ENCODE measurements at places on chromosomes 12 and 14.

- peak; percentile 86 for DNase-seq
Measured at GRCh38 chr12:88308825-88309224, 166.7 kb downstream of the TMTC3 start.

GRCh38 chr14:57122129-57122528, 146.6 kb downstream of the EXOC5 start:
- DNase-seq, result no peak

DNA sequence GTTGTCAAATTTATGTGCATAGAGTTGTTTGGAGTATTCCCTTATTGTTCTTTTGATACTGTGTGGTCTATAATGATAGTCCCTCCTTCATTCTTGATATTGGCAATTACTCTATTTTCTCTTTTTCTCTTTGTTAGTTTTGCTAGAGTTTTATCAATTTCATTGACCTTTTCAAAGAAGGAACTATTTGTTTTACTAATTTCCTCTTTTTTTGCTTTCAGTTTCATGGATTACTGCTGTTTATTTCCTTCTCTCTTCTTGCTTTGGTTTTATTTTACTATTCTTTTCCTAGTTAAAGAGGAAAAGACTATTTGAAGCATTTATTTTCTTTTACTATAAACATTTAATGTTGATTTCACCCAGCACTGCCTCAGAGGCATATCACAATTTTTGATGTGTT, 250.9 kb upstream of the PELI2 start:
- no peak for DNase-seq

- peak; percentile 21 for DNase-seq
Measured at GRCh38 chr14:102930753-102931579, 8.5 kb downstream of the AMN start.

DNA sequence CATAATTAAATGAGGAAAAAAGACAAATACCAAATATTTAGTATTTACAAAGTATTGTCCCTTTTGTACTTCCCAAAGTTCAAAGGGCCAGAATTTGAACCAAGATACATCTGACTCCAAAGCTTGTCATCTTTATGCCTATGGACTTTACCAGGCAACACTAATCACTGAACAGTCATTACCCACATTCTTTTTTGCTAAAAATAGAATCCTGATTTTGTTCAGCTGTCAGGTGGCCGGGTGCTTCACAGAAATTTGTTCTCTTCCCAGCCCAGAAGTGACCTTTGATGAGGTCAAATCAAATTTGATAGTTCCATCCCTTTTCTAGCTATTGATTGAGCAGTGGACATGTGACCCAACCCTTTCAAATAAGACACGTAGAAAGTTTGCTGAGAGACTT, 121.6 kb downstream of the LLPH start:
- DNase-seq, result no peak

- peak; percentile 29 for DNase-seq
Measured at GRCh38 chr12:17334784-17335183, 728.8 kb upstream of the LMO3 start.

DNA sequence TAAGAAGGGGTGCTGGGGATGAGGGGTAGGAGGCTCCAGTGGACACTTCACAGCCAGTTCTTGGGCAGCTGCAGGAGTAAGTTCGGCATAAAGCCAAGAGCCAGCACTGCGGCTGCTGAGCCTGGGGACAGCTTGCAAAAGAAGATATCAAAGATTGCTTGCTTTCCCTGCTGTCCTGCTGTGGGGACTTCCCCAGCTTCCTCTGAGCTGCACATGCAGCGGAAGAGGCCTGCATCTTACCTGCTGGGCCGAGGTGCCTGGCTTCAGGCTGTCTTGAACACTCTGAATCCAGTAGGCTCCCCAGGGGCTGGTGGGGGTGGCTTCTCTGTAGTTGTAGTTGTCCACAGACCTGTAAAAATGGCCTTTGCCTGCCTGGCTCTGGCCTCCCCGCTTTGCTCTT, 1.3 kb downstream of the CHGA start:
- DNase-seq, result no peak

- no peak for DNase-seq
Measured at GRCh38 chr14:77498120-77498979, at the start of gene ISM2. ISM2 (minus strand) TSS chr14:77498816; CDS start chr14:77498793, 23 bp downstream.

GRCh38 chr14:68976160-68977067, 2.7 kb downstream of the ACTN1 start:
- peak; percentile 43 for DNase-seq

DNA sequence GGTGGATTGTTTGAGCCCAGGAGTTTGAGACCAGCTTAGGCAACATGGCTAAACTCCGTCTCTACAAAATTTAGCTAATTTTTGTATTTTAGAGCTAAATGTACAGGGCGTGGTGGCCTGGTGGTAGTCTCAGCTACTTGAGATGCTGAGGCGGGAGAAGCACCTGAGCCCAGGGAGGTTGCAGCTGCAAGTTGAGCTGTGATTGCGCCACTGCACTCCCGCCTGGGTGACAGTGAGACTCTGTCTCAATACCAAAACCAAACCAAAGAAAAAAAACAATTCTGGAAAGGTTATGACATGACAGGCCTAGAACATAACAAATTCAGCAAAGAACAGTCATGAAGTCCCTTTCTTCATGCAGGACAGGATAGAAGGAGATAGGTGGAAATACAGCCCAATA, 25.7 kb downstream of the WDR89 start:
- DNase-seq, result peak; percentile 12

DNA sequence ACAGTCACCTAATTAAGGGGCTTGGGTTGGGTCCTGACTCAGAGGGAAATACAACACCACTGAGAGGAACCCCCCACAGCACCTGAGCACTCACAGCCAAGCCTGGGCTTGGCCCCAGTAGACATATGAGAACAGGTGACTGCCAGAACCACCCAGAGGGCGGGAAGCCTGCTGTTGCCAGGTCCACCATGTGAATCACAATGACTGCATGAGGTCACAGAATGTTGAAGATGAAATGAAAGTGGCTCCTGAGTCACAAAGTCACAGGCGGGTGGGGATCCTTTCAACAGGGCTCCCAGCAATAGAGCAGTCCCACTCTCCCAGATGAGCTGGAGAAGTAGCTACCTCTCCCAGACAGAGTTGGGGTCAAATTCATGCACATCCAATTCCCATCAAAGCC, at the start of gene LRRC74A:
TSS of gene LRRC74A (plus strand) at position 287 of the 400 bp plus-strand sequence. CDS start 290 bp downstream, outside the sequence.
- DNase-seq, result peak; percentile 39

- no peak for DNase-seq
Measured at GRCh38 chr12:42857106-42857505, 267.6 kb upstream of the PRICKLE1 start.

- DNase-seq, result peak; percentile 44
Measured at GRCh38 chr14:96105926-96106441, 66.8 kb downstream of the C14orf132 start.

DNA sequence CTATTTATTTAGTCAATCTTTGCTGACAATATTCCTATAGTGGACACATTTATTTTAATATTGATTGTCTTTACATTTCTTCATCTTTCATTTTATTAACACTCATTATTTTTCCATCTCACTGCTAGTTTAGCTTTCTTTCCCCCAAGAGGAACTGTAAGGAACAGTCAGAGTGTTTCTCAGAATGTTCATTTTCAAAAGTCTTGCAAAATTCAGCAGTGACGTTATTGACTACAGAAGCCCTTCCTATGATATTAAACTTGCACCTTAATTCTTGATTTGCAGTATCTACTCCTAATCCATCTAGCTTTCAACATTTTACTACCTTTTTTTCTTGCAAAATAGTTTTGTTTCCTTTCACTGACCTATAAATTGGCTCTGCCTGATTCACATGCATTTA, 13.0 kb downstream of the CLEC2B start:
- no peak for DNase-seq

DNA sequence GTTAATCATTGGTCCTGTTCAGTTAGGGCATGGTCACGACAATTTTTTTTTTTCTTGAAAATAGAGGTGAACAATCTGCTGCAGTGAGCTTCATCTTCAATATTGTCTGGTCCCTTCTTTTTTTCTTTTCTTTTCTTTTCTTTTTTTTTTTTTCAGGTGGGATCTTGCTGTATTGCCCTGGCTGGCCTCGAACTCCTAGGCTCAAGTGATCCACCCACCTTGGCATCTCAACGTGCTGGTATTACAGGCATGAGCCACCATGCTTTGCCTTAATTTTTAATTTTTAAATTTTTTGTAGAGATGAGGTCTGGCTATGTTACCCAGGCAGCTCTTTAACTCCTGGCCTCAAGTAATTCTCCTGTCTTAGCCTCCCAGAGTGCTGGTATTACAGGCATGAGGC, 36.5 kb downstream of the MIPOL1 start:
- no peak for DNase-seq

DNA sequence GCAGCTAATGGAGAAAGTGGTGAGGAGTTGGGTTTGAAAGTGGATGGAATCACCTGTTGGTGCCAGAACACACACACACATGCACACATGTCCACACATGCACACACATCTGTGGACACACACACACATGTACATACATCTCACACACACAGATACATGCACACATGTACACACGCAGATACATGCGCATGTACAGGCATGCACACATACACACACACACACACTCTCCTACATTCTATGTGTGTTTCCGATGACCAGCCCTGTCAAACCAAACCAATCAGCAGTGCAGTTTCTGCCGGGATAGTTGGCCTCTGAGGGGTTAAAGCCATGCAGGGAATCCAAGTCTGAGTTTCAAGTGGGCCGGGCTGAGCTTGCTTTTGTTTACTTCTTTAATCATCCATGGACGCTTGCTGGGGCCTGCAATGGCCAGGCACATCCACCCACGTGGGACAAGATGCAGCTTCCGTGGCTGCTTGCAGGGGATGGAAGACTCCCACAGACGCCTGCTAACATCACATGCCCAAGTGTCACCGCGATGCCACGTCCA, 52.5 kb downstream of the GALNT9 start:
- DNase-seq, result peak; percentile 33

DNA sequence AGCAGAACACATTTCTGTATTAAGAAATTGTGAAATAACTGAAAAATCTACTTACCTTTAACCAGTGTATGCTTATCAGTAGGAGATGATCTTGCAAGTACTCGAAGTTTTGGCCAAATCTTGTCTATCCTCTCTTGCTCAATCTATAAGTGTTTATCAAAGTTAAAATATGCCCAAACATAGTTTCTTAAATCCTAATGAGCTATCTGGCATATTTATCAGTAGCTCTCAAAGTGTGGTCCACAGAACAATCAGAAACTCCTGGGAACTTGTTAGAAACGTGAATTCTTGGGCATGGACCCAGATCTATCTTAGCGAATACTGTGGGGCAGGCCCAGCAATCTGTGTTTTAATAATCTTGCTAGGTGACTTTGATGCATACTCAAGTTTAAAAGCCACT, 84.5 kb upstream of the POC1B start:
- no peak for DNase-seq

Data from bronchial epithelial cell (primary cell).